Mesenteric fat pad (tissue), 1 donor: ENCODE measurements at places on chromosomes 11 and 22.

DNA sequence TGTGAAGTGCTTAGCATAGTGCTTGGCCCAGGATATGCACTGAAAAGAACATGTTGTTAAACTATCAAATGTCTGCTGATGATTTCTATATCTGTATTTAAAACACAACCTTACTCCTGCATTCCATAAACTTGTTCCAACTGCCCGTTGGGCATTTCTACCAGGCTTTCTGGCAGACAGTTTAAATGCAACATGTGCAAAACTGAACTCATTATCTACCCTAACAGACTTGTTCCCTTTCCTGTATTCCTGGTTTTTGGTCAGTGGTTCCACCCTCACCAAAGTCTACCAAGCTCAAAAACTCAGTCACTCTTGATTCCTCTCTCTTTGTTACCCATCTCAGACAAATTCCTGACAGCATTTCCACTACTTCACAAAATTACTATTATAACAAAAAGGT is 6.5 kb upstream of the RAB38 start:
- no peak for DNase-seq

GRCh38 chr22:24423519-24424000 is 3.8 kb upstream of the ADORA2A start:
- DNase-seq, result no peak

GRCh38 chr11:61309141-61309540 is 14.0 kb upstream of the VWCE start:
- no peak for DNase-seq

DNA sequence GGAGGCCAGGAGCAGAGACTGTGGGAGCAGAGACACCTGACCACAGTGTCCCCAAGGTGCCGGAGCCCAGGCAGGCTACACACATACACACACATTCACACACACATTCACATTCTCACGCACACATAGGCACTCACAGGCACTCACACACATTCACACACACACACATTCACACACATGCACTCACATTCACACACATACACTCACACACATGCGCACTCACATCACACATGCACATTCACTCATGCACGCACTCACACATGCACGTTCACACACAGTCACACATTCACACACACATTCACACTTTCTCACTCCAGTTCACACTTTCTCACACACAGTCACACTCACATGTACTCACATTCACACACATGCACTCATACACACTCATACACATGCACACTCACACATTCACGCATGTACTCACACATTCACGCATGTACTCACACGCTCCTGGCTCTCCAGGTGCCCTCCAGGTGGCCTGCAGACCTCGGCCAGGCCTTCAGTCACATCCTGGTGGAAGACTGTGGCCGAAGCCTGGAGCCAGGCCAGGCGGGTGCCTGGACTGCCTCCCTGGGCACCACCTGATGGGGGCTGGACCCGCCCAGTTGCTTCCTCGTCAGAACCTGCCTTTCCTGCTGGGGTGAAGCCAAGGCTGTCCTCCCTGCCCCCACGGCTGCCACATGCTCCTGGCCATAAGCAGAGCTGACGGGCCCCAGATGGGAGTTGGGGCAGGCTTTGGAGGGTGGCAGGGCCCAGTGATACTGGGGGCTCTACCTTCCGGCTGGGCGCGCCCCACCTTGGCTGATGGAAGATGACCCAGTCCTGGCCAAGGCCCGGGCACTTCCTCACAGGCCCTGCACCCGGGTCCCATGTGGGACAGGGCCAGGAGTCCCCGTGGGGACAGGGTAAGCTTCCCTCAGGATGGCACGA is 89.5 kb downstream of the WNT7B start:
- no peak for DNase-seq

GRCh38 chr11:61771985-61772455 is 19.6 kb downstream of the MYRF start:
- no peak for DNase-seq

- no peak for DNase-seq
Observed at GRCh38 chr11:11373934-11374333, 20.9 kb upstream of the CSNK2A3 start.

DNA sequence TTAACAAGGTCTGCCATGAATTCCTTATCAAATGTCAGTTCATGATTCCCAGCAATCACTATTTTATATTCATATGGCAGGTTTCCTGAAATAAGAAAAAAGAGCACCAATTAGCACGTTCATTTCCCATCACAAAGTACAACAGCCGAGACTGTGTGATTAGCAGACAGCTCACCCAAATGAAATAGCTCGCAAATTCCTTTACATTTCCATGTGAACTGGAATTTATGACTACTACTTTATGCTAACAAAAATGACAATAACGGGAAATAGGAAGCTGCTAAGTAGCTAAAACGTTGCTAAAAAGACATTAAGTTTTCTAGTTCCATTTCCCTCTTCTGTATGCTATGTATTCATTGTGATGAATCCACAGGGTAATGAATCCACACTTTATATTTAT is 90.7 kb downstream of the MPPED2 start:
- DNase-seq, result no peak

GRCh38 chr22:26632422-26633155 is 10.8 kb downstream of the CRYBA4 start:
- no peak for DNase-seq
